Fibroblast of lung (primary cell): ENCODE measurements at places on chromosomes 16 and 17. TPM values are rescaled to one million over a fixed set of nuclear protein-coding genes. Genes with fewer than 3 reads are reported as not detected.
A peak's percentile ranks its signal among the peaks of the same experiment; 100 is the strongest.

GRCh38 chr17:16989230-16989952 lies 17.5 kb upstream of the TNFRSF13B start:
- no peak for DNase-seq
- no peaks in the 10 kb centered on the region for H3K27me3 ChIP-seq
- H3K4me1 ChIP-seq, result peaks cover 9% of the 10 kb centered on the region
- H3K27ac ChIP-seq, result no peak overlapping the region
- no peak overlapping the region for H3K4me3 ChIP-seq
- no peaks in the 10 kb centered on the region for H3K36me3 ChIP-seq

GAST gene
- not detected in 2 replicates for total RNA-seq

SLC5A10 gene
- total RNA-seq, result under 0.01 TPM in 1 of 2 replicates, not detected in the other

MT3 gene
- not detected in 2 replicates for total RNA-seq

DNA sequence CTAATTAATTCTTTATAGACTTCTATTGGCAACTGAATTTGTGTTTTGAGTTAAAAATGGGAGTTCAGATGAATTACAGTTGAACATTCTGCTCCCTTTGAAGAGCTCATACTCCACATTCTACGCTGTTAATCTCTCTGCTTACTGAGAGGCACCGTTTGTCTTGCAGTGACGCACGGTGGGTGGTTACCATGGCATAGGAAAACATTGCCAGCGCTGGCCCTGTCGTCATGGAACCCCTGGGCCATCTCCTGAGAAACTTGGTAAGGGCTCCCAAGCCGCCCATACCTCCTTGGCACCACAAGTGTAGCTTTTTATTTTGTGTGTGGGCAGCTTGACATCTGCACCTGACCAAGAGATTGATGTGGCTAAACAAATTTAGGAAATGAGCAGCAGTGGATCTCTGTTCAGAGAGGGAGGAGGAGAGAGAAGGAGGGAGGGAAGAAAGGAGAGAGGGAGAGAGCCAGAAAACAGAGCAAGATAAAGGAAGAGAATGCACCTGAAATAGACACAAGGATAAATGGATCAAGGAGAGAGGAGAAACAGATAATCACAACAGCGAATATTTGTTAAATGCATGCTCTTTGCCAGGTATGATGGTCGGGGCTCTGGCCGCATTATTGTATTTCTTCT lies 398.5 kb downstream of the HAPSTR1 start:
- H3K4me1 ChIP-seq, result no peaks in the 10 kb centered on the region
- no peaks in the 10 kb centered on the region for H3K27me3 ChIP-seq
- no peak for DNase-seq
- H3K27ac ChIP-seq, result no peak overlapping the region

GRCh38 chr17:49746791-49747490 lies 17.0 kb downstream of the FAM117A start:
- no peaks in the 10 kb centered on the region for H3K27me3 ChIP-seq
- no peak for DNase-seq
- H3K27ac ChIP-seq, result no peak overlapping the region

GRCh38 chr17:48547808-48548522 lies 3.1 kb upstream of the HOXB2 start:
- H3K27me3 ChIP-seq, result no peaks in the 10 kb centered on the region
- H3K36me3 ChIP-seq, result peaks cover 20% of the 10 kb centered on the region
- peak; percentile 94 for DNase-seq

DNA sequence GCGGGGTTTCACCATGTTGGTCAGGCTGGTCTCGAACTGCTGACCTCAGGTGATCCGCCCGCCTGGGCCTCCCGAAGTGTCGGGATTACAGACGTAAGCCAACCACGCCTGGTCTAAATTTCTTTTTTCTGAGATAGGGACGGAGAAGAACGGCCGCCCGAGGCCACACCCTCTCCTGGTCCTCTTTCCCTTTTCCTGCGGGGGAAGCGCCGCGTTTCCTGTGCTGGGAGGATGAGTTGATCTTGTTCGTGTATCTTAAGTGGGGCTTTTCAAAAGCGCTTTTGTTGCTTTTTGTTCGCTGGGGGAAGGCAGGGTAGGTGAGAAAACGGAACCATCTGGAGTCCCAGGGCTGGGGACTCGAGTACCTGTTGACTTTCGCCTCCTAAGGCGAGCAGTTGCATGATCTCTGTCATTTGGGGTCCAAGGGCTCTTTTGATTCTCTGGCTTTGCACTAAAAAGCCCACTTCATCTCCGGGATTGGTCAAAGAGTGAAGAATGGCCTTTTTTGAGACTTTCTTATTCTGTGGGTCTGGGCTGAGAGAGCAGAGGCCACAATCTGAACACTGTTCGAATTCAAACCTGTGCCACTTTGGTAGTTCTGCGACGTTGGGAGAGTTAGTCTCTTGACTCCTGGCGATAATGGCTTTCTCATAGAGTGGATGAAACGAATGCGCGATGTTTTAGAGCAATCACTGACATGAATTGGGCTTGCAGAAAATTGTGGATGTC lies 1.3 kb downstream of the FUS start:
- H3K36me3 ChIP-seq, result peaks cover 25% of the 10 kb centered on the region
- DNase-seq, result peak; percentile 37
- H3K4me3 ChIP-seq, result peak overlapping the region; percentile 99
- peak overlapping the region; percentile 99 for H3K27ac ChIP-seq
- no peaks in the 10 kb centered on the region for H3K27me3 ChIP-seq

GRCh38 chr16:68105611-68106010 lies 20.4 kb downstream of the NFATC3 start:
- peak; percentile 53 for DNase-seq
- no peaks in the 10 kb centered on the region for H3K27me3 ChIP-seq
- no peaks in the 10 kb centered on the region for H3K36me3 ChIP-seq
- no peaks in the 10 kb centered on the region for H3K4me1 ChIP-seq
- H3K4me3 ChIP-seq, result no peak overlapping the region

CLEC18A gene
- under 0.01 and 0.33 TPM in 2 replicates for total RNA-seq

HES7 gene
- total RNA-seq, result under 0.01 TPM in 1 of 2 replicates, not detected in the other

ALOXE3 gene
- not detected in 2 replicates for total RNA-seq

DNA sequence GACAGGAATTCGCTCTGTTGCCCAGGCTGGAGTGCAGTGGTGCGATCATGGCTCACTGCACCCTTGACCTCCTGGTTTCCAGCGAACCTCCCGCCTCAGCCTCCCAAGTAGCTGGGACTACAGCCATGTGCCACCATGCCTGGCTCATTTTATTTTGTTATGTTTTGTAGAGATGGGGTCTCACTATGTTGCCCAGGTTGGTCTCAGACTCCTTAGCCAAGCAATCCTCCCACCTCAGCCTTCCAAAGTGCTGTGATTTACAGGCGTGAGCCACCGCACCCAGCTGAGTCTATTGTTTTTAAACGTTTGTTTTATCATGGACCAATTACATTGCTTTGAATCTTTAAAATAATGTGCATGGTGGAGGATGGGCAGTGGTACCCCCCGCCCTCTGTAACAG lies 28.9 kb downstream of the COTL1 start:
- no peak for DNase-seq
- no peaks in the 10 kb centered on the region for H3K27me3 ChIP-seq
- no peak overlapping the region for H3K27ac ChIP-seq

DNA sequence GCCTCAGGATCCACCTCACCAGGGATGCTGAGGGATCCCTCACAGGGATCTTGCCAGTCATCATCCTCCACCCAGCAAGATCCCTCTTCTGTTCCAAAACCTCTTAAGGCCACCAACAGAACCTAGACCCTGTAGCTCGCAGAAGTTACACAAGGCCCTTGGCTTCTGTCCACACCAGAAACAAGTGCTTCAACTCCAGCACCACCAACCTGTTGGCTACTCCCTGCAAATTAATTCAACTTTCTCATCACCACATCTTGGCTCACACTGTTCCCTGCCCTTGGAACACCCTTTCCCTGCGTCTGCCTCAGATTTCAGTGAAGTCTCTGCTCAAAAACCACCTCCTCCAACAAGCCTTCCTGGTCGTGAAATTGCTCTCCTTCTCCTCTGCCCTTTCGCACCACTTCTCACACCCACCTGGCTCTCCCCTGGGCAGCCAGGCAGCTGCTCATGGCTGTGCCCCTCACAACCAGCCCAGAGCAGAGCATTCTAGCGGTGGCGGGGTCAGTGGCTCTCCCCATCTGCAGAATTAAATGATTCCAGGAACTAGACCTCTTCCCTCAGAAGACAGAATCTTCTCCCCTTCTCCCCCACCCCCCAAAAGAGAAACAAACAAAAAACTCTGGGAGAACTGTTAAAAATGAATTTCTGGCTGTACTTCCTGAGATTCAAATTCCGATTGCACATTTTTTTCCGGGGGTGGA lies 1.8 kb downstream of the PLLP start:
- no peaks in the 10 kb centered on the region for H3K36me3 ChIP-seq
- H3K27me3 ChIP-seq, result peaks cover 23% of the 10 kb centered on the region
- no peak overlapping the region for H3K4me3 ChIP-seq
- H3K4me1 ChIP-seq, result no peaks in the 10 kb centered on the region

- H3K27me3 ChIP-seq, result no peaks in the 10 kb centered on the region
- H3K27ac ChIP-seq, result peak overlapping the region; percentile 41
- H3K36me3 ChIP-seq, result no peaks in the 10 kb centered on the region
- H3K4me1 ChIP-seq, result peaks cover 20% of the 10 kb centered on the region
- no peak for DNase-seq
These were observed 211.8 kb downstream of the ZNF423 start for GRCh38 chr16:49644145-49644463.

DNA sequence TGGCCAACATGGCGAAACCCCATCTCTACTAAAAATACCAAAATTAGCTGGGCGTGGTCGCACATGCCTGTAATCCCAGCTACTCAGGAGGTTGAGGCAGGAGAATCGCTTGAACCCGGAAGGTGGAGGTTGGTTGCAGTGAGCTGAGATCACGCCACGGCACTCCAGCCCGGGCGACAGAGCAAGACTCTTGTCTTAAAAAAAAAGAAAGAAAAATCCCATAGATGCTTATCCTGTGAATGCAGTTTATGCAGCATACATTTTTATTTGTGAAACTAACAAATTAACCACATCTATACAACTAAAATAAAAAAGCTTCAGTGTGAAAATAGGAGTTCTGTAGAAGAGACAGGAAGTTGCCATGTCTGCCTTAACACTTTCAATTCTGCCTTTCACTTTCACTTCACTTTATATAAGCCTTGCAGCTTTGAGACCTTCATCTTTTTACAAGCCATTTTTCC lies 7.1 kb downstream of the IGSF6 start:
- DNase-seq, result peak; percentile 47
- peaks cover 2% of the 10 kb centered on the region for H3K36me3 ChIP-seq
- peak overlapping the region; percentile 52 for H3K27ac ChIP-seq
- H3K4me1 ChIP-seq, result no peaks in the 10 kb centered on the region
- peak overlapping the region; percentile 42 for H3K4me3 ChIP-seq

- H3K27me3 ChIP-seq, result no peaks in the 10 kb centered on the region
- H3K36me3 ChIP-seq, result peaks cover 54% of the 10 kb centered on the region
- no peak for DNase-seq
- H3K27ac ChIP-seq, result no peak overlapping the region
- no peaks in the 10 kb centered on the region for H3K4me1 ChIP-seq
These were observed 8.4 kb upstream of the RILP start for GRCh38 chr17:1658100-1658499.

TTYH2 gene
- total RNA-seq, result 0.77 and 0.99 TPM in 2 replicates

DNA sequence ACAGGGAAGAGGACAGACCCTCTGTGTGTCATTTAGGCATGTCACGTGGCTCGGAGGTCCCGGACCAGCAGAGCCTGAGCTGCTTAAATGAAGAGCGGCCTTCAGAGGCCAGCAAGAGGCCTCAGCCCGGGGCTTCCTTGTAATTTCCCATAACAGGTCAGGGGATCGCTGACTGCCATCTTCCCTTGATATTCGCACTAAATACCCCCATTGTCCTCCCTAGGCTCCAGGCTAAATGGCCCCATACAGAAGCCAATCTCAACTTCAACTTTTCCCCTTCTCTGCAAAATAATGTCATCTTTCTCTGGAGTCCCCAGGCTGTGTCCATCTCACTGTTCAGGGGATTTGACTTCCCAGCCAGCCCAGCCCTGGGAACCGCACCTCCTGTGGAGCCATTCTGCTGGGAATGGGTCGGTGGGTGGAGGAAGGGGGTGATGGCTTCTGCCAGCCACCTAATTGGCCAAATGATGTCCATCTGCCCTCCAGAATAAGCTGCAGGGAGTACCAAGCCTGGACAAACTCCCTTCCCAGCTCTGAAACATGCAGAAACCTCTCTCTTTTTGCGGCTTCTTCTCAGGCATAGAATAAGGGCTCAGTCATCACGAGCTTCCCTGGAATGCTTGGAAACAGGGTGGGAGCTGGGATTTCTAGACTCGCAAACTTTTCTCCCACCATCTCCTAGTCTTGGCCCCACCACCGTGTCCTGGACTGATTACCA lies 129.9 kb downstream of the SDK2 start:
- H3K4me1 ChIP-seq, result no peaks in the 10 kb centered on the region
- H3K4me3 ChIP-seq, result no peak overlapping the region
- H3K27me3 ChIP-seq, result no peaks in the 10 kb centered on the region
- DNase-seq, result no peak
- no peak overlapping the region for H3K27ac ChIP-seq

GRCh38 chr16:56833243-56833970 lies 31.6 kb upstream of the SLC12A3 start:
- peaks cover 17% of the 10 kb centered on the region for H3K36me3 ChIP-seq
- DNase-seq, result no peak
- no peak overlapping the region for H3K27ac ChIP-seq
- no peak overlapping the region for H3K4me3 ChIP-seq

- no peak overlapping the region for H3K27ac ChIP-seq
- DNase-seq, result no peak
- no peaks in the 10 kb centered on the region for H3K4me1 ChIP-seq
- no peaks in the 10 kb centered on the region for H3K36me3 ChIP-seq
- no peak overlapping the region for H3K4me3 ChIP-seq
These were observed 120.0 kb upstream of the HS3ST4 start for GRCh38 chr16:25571712-25572111.

KRTAP2-4 gene
- not detected in 2 replicates for total RNA-seq

GRCh38 chr17:46942441-46943217 lies 19.7 kb downstream of the GOSR2 start:
- peaks cover 3% of the 10 kb centered on the region for H3K4me1 ChIP-seq
- no peak overlapping the region for H3K27ac ChIP-seq
- peak; percentile 56 for DNase-seq
- no peak overlapping the region for H3K4me3 ChIP-seq

SEZ6 gene
- not detected in 2 replicates for total RNA-seq

- no peak overlapping the region for H3K27ac ChIP-seq
- no peaks in the 10 kb centered on the region for H3K36me3 ChIP-seq
- H3K4me1 ChIP-seq, result no peaks in the 10 kb centered on the region
- no peaks in the 10 kb centered on the region for H3K27me3 ChIP-seq
These were observed 77.2 kb downstream of the AATF start for GRCh38 chr17:37025847-37026530.

DNA sequence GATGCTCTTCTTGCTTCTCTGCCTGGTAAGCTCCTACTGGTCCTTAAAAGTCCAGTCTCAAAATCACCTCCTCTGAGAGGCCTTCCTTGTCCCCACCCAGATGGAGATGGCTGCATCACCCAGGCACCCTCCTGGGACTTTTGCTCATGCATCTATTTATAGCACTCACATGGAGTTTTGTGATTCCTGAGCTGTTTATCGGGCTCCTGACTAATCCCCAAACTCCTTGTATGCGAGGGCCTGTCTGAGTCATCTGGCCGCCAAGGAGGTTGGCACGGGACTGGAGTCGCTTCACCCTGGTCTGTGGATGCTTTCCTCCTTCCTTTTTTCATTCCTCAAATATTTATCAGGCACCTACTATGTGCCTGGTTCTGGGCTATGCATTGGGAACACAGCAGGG lies 2.3 kb upstream of the MAP2K3 start:
- no peak overlapping the region for H3K4me3 ChIP-seq
- peak; percentile 97 for DNase-seq
- peaks cover 29% of the 10 kb centered on the region for H3K4me1 ChIP-seq

OR1F1 gene
- not detected in 2 replicates for total RNA-seq

- no peak overlapping the region for H3K27ac ChIP-seq
- H3K4me1 ChIP-seq, result no peaks in the 10 kb centered on the region
- peaks cover 2% of the 10 kb centered on the region for H3K27me3 ChIP-seq
- H3K36me3 ChIP-seq, result peaks cover 5% of the 10 kb centered on the region
These were observed 50.7 kb downstream of the PRMT7 start for GRCh38 chr16:68361485-68361884.
